Progenitor cell of endocrine pancreas (in vitro differentiated cells): ENCODE measurements at places on chromosomes 5 and 9.

- DNase-seq, result no peak
These were observed 179.1 kb downstream of the AUH start for GRCh38 chr9:91182429-91183225.

DNA sequence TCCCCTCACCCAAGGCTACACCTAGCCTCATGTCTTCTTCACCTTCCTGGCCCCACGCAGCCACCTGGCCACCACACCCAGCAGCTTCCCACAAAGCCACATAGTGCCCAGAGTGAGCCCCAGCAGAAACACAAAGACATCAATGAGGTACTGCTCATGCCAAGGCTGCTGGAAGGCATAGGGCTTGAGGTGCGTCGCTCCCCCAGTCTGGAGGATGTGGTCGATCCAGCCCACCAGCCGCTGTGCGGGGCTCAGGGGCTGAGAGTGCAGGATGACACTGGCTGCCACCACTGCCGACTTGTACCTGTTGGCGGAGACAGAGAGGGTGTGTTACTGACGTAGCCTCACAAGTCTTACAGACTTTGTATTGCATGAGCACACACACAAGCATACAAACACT, 15.8 kb upstream of the CAPSL start:
- DNase-seq, result no peak

DNA sequence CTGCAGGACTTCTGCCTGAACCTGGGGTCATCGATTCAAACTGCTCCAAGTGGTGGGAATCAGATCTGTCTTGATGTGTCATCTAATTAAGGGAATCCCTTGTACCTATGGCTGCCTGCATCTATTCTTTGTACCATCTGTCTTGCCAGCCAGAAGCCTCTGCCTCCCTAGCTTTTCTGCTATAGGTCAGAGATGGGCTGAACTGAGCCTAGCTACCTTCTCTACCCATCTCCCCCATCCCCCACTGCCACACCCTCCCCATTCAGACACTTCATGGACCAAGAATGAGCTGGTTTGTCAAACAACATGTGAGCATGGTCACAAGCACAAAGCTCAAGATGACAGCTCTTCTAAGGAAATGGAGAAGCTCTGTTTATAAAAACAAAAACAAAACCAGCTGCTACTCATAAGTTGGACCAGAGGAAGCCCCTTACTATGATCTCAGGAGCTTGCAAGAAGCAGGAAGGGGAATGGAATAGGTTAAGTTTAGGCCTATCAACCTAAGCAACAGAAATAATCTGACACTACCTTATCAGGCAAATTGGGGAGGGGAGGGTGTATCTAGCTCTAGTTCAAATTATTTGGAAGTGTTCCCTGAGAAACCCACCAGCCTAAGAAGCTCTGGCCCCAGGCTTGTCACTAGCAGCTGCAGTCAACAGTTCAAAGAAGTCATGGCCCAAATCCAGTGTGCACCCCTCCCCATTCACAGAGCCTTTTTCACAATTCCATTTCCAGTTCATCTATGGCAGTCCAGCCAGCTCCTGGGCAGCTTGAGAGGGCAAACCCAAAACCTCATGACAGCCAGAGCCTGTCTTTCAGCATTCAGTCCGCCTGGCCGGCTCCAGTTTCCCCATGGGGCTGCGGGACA, 29.9 kb downstream of the SKP1 start:
- DNase-seq, result no peak

DNA sequence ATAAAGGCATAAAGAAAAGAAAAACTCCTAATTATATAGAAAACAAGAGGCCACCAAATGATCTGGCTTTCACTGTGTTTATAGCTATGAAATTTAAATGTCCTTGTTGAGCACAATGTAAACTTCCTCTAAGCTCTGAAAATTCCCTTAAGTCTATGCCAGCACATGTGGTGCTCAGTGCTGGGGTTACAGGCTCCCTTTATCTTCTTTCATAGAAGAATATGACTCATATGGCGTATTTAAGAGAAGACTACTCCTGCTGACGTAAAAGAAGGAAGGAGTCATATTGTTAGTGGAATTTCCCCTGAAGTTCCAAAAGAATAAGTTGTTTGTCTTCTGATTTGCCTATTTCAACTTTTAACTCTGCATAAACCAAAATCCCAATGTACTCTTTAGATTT, 30.4 kb downstream of the RNF145 start:
- DNase-seq, result no peak

DNA sequence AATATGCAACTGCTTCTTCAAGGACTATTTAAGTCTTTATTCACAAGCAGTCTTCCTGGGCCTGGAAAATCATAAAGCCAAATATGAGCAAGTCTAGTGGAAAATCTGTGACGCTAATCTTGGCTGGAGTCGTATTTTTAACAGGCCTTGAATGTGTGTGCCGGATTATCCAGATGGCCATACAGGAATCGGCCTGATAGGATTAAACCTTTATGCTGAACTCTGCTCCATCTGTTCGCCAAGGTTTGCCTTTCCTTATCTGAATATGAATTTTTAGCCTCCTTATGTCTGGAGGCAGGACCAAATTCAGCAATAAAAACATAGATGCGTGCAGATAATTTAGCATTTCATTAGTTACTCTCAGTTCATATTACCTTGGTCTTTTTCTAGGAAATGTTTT, 294.5 kb downstream of the EBF1 start:
- DNase-seq, result no peak

- DNase-seq, result no peak
These were observed 7.7 kb downstream of the RASGEF1C start for GRCh38 chr5:180201051-180201987.

DNA sequence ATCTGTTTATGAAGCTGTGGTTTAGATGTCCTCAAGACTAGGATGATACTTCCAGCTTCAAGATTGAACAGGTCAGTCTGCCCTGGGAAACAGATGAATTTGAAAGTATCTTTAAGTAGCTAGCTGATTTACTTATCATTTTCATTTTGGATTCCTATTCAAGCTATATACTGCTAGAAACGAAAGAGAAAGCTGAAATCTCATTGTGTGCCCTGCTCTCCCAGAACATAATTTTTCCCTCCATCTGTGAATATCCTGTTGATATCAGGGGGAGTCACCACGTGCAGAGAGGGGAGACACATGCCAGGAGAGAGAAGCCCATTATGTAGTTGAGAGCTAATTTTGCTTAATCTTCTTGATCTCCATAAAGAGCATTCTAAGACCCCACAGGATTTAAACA, 439.1 kb downstream of the NR2F1-AS1 start:
- DNase-seq, result no peak

DNA sequence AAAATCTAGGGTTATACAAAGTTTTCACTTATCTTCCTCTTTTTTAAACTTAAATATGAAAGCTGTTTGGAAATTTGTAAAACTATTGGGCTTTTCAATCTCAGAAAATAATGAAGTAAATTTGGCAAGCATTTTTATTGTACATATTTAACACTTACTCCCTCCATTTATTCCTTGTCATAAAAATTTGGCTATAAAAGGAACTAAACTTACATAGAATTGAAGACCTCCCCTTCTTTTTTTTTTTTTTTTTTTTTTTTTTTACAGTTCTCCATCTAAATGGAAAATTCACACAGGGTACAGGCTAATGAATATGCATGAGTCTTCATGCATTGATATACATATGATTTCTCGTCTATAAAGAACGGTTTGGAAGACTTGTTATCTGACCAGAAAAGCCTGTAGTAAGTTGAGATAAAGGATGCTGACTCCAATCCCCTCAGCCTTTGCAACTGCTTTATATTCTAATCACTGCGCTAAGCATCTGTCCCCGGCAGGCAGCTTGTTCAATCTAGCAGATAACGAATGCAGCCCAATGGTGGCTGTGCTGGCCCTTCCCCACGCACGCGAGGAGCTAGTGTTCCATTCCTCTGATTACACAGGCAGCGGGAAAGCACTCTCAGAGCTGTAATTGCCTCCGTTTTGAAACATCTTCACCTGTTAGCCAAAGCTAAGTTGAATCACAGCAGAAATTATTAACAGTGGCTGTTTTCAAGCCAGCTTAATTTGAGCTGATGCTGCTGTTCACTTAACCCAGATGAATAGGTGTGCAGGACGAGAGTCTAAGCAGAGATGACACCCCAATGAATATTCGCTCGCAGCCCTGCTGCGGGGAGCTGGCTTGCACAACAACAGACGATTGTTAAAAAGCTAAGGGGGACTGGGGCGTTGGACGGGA, 453.8 kb upstream of the ZNF608 start:
- DNase-seq, result no peak

- no peak for DNase-seq
These were observed 8.2 kb upstream of the FAM151B start for GRCh38 chr5:80479713-80480112.

GRCh38 chr9:4207881-4208615, 91.8 kb downstream of the GLIS3 start:
- DNase-seq, result no peak

- no peak for DNase-seq
These were observed at the start of gene DOK3 for GRCh38 chr5:177509381-177509951. DOK3 (minus strand) TSS chr5:177509826; CDS start chr5:177509540, 286 bp downstream.

GRCh38 chr9:88174324-88174723, 36.0 kb upstream of the SPATA31C2 start:
- no peak for DNase-seq

GRCh38 chr5:147557876-147558745, 48.2 kb upstream of the DPYSL3 start:
- no peak for DNase-seq

- no peak for DNase-seq
These were observed 114.0 kb downstream of the ADAMTSL1 start for GRCh38 chr9:18588002-18588401.

GRCh38 chr5:126369995-126370731, 53.0 kb upstream of the GRAMD2B start:
- no peak for DNase-seq

GRCh38 chr9:119412399-119412798, 43.2 kb upstream of the BRINP1 start:
- DNase-seq, result no peak

- no peak for DNase-seq
These were observed 46.2 kb upstream of the PWWP2A start for GRCh38 chr5:160165137-160166068.

GRCh38 chr9:8633784-8634183, 834.2 kb upstream of the DMAC1 start:
- no peak for DNase-seq

- no peak for DNase-seq
These were observed 14.5 kb downstream of the GSN start for GRCh38 chr9:121282277-121283079.

GRCh38 chr5:137596941-137597340, 97.8 kb upstream of the SPOCK1 start:
- no peak for DNase-seq

GRCh38 chr5:9831823-9832222, 201.7 kb upstream of the TAS2R1 start:
- DNase-seq, result no peak

DNA sequence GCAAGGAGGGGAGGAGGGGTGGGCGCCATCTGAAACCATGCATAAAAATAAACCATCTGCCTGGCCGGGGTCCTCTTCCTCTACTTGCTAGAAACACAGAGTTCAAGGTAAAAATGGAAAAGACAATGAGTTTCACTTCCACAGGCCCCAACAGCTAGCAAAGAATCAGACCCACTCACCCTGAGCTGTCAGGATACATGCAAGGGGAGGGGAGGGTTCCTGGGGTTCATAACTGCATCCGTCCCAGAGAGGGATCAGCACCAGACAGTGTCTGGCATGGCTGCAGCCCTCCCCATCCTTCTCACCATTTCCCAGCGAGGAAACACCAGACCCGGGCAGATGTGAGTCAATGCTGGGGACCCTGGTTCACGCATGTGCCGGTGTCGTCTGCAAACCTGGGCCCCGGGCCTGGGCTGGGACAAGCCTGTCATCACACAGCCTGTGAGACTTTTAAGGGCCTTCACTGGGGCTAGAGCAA, 55.4 kb downstream of the SEMA4D start:
- DNase-seq, result no peak

DNA sequence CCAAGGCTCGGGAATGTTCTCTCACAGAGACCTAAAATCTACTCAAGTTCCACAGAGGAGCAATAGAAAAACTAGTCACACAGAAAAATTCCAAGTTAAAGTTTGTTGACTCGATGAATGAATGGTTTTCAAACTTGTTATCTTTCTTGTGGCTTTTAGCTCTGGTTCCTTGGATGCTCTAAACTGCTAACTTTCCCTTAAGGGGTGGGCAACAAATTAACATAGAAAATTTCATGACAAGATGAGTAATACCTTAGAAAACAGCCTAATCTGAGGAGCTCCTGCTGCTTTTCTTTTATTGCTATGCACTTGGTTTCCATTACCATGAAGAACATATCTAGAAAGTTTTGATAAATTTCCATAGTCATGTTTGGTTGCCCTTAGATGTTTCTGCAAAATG, 100.2 kb upstream of the CCDC112 start:
- no peak for DNase-seq

DNA sequence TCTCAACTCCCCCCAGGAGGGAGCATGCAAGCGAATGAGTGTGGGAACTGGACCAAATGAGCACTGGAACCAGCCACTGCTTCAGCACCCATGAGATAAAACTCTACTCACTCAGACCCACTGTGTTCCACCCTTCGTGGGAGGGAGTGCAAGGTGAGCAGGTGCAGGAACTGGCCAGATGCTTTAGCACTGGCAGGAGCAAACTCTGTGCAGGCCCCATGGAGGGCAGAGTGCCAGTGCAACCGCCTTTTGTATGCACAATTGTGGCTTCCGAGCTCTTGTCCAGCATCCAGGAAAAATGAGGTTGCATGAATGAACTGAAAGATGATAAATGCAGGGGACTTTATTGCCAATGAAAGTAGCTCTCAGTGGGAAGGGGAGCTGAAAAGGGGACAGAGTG, 67.4 kb upstream of the CCDC112 start:
- DNase-seq, result no peak
